ENCODE measurements at places on chromosomes 1 and 21.

- DNase-seq = no peak
Observed at GRCh38 chr1:211329764-211330201, 3.1 kb downstream of the TRAF5 start.

DNA sequence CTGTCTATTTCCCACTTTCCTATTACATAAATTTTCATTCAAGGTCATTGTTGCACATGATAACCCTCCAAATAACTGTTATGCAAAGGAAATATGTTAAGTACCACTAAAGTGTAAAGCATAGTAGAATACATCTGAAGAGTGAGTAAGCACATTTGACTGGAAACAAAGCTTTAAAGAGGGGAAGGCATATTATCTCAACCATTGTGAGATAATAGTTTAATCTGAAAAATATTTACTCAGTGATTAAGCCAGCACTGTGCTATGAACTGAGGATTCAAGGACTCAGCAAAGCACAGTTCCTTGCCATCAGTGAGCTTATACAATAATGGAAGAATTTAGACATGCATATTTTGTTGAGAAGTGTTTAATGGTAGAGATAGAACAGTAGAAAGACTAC lies 127.4 kb downstream of the HMCN1 start:
- DNase-seq = no peak

DNA sequence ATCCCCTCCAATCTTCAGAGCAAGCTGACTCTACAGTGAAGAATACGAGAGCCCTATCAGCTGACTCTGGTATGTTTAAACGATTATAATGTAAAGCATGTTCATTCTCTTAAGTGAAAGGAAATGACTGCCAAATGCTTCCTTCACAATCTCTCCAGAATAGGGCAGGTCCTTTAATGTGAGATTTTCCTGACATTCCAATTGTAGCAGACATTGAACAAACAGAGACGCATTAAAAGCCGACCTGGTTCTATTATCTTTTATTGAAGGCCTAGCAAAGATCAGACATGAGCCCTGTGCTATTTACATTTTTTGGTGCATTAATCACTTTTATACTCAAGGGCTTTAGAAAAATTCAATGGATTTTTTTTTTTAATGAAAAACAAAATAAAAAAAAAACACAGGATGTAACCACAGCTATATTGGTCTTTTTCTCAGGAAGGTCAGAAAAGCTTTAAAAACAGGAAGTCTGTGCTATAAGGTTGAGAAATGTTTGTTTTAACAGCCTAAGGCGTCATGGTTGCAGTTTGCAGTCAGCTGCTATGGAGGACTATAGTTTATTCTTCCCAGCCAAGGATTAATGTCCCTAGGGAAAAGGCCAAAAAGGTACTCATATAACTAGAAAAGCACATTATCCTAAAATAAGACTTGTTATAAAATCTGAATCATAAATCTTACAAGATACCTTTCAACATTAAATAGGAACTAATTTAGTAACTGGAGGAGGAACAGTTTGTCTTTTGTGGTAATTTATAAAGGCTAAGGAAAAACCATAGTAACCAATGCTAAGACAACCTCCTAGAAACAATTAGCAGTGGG lies 104.8 kb downstream of the RERE start:
- DNase-seq = no peak

GRCh38 chr1:155125511-155125945 lies 2.1 kb upstream of the EFNA1 start:
- no peak for DNase-seq

- no peak for DNase-seq
Observed at GRCh38 chr1:165954940-165955339, 127.5 kb downstream of the UCK2 start.

GRCh38 chr1:147892731-147893214 lies 9.8 kb upstream of the GJA8 start:
- peak; percentile 1 for DNase-seq

GRCh38 chr1:217552339-217552951 lies 78.4 kb downstream of the GPATCH2 start:
- no peak for DNase-seq

- no peak for DNase-seq
Observed at GRCh38 chr1:26375081-26375480, 2.5 kb upstream of the ZNF683 start.

DNA sequence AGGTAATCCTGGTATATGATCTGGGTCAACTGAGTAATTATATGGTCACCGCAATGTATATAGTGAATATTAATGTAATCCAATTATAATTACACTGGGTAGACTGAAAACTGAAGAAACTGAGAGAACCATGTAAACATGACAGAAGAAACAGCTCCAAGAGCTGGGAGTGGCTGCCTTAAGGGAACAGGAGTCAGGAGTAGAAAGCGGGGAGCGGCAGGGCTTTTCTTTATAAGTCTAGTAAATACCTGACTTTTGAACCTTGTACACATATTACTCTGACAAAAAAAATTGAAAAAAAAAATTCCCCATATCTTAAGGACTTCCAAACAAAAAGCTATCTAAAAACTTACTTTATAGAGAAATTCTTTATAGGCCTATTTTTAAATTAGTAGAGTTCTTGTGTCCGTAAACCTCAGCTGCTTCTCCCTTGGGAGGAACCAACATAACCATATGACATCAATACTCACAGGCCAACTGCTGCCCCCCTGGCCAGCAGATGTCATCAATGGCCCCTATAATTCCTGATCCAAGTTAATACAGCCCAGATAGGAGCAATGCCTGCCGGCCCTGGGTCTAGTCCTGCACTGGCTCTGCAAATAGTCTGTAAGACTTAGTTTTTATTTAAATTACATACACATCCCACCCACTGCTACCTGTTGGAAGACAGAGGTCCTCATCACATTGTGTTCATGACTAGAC lies 33.8 kb downstream of the THAP3 start:
- DNase-seq = no peak

- DNase-seq = no peak
Observed at GRCh38 chr1:75188892-75189291, 54.7 kb downstream of the LHX8 start.

DNA sequence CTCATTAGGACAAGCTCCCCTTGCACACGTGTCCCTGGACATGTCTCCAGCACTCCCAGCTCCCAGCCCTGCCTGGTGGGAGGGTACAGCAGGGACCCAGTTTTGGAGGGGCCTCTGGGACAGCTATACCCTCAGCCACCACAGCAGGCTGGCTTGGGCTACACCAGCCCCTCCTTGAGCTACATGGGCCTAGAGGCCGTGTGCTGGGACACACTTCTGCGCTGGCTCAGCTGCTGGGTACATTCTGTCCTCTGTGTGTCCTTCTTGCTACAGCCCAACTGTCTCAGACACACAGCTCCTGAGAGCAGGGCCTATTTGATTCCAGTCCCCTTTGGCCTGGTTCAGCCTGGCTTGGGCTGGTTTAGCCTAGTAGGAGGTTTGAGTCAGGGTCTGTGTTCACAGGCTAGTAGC lies 26.7 kb downstream of the DMAP1 start:
- DNase-seq = peak; percentile 16

DNA sequence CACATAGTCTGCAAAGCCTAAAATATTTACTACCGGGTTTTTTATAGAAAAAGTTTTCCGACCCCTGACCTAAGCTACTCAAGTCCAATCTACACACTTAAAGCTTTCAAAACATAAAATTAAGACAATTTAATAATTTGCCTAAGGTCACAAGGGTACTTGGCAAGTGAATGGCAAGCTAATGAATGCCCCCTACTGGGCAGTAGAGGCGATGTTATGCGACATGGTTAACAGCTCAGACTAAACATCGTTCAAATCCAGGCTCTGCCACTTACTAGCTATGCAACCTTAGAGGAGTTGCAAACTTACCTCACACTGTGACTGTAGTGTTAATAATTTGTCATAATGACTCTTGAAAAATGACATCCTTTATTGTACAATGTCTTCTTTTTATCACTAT lies 317.2 kb upstream of the NFIA start:
- DNase-seq = no peak

DNA sequence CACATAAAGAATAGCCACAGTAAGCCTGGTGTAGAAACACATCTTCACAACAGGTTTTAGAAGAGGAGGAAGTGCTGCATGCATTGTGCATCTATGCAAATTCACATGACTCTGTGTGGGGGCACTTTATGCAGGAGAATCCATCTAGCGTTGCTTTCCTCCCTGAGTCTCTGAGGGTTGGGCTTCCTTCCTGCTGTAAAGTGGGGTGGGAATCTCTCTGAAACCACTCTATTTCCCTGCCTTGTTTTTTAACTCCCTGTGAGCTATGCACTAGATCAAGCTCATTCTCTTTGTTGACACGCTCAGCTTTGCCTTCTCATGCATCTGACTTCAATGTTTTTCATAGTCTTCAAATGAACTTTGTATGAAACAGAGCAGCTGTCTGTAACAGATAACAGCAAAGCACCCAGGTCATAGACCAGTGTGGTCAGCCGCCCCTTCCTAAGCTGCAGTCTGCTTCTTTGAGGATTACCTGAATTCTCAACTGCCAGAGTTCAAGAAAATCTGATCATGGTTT lies 102.7 kb upstream of the DPH5 start:
- no peak for DNase-seq

DNA sequence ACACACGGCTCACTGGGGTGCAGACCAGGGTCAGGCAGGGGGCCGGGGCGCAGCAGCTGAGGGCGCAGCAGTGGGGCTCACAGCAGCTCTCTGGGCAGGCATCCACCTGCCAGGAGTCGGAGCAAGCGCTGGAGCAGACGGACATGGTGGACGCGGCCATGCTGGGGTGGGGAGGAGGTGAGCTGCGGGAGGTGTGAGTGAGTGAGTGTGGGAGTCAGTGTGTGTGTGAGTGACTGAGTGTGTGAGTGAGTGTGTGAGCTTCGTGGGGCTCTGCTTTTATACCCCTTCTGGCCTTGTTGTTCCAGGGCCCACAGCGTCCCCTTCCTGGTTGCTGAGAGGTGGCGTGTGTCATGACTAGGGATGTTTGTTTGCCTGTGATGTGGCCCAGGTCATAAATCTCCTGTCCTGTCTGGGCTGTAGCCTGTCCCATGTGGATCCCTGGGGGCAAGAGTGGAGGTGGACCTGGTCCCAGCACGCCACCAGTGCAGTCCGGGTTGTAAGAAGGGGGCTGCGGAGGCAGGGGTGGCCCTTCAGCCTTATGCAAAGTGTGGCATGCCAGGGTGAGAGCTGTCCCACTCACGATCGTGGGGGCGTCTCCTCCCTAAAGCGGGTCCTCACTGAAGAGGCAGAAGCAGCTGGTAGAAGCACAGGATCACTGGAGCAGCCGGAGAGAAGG lies at the start of gene KRTAP10-1:
Gene KRTAP10-1, minus strand, starts transcription at position 205 of the 676 bp plus-strand sequence. Its CDS starts 45 bp downstream, at position 160.
- no peak for DNase-seq

- DNase-seq = no peak
Observed at GRCh38 chr1:178126741-178127185, 32.9 kb downstream of the RASAL2 start.

DNA sequence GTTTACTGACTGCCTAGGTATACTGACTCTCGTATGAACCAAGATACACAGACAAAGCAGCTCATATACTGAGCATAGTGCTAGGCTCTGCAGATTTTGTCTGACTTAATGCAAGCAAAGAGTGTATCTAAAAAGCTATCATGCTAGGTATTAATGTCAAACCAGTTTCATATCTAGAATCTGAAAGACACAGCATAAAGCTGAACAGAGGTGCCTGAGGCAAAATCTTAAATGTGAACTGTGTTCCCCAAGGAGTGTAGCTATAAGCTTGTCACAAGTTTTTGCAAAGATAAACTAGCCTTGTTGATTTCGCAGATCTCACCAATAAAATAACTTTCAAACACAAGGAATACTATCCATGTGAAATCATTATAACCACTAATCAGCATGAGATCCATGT lies 18.1 kb downstream of the JAK1 start:
- no peak for DNase-seq

DNA sequence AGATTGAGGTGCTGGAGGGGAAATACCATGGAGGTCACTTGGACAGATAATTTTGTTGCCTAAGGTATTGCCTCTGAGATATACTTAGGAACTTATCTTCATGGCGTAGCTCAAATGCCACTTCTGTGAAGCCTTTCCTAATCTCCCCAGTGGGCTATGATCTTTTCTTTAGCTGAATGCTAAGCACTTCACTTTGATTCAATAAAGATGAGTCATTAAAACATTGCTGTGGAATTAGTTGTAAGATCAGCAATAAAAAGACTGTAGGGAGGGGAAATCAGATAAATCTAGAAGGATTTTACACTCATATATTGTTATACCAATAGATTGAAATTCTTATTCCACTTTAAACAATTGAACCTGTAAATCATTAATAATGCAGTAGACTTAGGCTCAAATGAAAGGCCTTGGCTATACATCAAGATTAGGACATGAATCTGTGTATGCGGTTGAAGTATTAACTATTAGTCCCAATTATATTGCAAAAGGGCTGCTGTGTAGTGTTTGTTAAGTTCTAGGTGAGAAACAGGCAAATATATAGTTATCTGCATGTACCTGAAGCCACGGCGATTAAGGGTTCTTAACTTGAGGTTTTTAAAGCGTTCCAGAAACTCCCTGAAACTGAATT lies 19.2 kb upstream of the MAGOH start:
- DNase-seq = no peak

- DNase-seq = no peak
Observed at GRCh38 chr1:2300004-2300771, 72.1 kb downstream of the SKI start.

DNA sequence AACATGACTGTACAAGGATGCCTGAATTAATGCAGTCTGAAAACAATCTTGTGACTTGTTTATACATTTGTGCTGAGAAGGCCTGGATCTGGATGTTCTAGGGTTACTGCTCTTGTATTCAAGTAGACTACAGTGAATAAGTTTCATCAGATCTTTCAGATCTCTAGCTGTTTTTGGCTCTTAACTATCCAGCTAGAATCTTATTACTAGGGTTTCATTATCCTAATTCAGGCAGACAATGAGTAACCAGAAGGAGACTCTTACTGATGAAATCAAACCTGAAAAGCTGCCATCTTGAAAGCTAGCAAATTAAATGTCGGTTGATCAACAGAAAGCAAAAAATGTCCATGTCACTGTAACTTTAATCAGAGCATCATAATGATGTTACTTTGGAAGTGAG lies 112.5 kb upstream of the KCNK2 start:
- DNase-seq = no peak

GRCh38 chr1:74548961-74549750 lies 36.7 kb upstream of the LRRC53 start:
- DNase-seq = no peak

DNA sequence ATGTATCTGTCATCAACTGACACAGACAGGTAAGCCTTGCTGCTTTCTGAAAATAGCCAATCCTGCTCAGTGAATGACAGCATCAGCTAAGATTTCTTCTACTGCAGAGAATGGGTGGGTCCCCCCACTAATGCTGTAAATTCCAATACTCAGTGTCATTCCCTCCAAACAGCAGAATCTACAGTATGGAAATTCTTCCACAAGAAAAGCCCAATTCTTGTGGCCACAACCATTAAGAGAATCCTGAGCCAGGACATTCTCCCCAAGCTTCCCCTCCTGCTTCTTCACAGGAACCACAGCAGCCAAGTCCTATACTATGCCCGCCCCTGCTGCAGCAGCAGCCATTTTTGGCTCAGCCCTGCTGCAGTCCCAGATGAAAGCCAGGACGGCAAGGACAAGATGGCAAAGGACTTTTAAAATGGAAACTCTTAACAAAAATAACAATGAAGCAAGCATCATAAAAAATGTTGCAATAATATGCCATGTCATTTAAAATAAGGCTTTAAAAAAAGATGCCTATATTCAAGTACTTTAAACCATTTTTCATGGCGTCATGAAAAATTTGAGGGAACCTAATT lies 26.8 kb downstream of the EIF4G3 start:
- DNase-seq = peak; percentile 41
